ENCODE measurements at places on chromosomes 11 and 22.

DNA sequence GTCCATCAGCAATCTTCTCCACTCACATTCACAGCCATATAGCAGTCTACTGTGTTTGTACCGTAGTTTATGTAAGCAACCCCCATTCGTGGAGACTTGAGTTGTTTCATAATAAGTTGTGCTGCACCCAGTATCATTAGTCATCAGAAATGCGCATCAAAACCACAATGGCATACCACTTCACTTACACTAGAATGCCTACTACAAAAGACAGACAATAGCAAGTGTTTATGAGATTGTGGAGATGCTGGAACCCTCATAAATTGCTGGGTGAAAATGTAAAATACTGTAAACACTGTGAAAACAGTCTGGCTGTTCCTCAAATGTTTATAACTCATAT, 133.3 kb downstream of the ATXN10 start:
- DNase-seq: no peak

- no peak for DNase-seq
Observed at GRCh38 chr11:82261367-82261766, 472.3 kb downstream of the FAM181B start.

GRCh38 chr11:114167355-114167754, 107.8 kb downstream of the ZBTB16 start:
- no peak for DNase-seq

DNA sequence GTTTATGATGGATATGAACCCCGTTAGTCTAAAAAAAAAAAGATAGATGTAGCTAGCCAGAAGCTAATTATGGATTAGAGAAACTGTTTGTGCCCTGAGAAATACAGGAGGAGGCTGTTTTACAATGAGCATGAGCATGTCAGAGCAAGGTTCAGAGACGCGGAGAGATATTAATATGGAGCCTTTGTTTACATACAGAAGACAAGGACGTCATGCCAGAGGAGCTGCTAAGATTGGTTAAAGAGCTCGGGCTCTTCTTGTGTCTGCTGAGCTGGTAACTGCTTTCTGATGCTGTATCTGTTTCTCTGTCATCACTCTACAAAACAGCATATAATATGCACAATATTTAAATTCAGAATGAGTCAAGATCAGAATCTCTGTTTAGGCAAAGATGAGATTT, 24.9 kb upstream of the CCDC89 start:
- DNase-seq: no peak

- DNase-seq: no peak
Observed at GRCh38 chr11:130726234-130727037, 189.8 kb downstream of the SNX19 start.

- DNase-seq: no peak
Observed at GRCh38 chr11:13841393-13841792, 121.1 kb upstream of the SPON1 start.

DNA sequence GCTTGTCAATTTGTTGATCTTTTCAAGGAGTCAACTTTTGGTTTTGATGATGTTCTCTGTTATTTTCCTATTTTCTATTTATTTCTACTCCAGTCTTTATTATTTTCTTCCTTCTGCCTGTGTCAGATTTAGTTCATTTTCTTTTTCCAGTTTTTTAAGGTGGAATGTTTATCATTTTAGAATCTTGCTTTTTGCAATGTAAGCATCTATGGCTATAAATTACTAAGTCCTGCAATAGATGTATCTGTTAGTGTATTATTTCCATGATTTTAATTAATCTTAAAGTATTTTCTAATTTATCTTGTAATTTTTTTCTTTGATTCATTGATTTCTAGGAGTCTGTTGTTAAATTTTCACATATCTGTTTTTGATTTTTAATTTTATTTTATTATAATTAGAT, 81.7 kb downstream of the ARHGAP8 start:
- DNase-seq: no peak

GRCh38 chr11:66045177-66045639, 3.8 kb downstream of the GAL3ST3 start:
- DNase-seq: peak; percentile 68

DNA sequence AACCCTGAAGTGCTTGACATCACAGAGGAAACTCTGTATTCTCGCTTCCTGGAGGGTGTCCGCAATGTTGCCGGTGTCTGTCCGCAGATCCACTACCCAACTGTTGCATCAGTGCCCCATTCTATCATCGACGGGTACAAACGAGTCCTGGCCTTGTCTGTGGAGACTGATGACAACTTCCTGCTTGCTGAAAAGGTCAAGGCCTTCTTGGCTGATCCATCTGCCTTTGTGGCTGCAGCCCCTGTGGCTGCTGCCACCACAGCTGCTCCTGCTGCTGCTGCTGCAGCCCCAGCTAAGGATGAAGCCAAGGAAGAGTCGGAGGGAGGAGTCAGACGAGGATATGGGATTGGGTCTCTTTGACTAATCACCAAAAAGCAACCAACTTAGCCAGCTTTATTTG, 42.9 kb upstream of the DAGLA start:
- no peak for DNase-seq

GRCh38 chr22:32620992-32621391, 146.4 kb downstream of the FBXO7 start:
- DNase-seq: no peak

DNA sequence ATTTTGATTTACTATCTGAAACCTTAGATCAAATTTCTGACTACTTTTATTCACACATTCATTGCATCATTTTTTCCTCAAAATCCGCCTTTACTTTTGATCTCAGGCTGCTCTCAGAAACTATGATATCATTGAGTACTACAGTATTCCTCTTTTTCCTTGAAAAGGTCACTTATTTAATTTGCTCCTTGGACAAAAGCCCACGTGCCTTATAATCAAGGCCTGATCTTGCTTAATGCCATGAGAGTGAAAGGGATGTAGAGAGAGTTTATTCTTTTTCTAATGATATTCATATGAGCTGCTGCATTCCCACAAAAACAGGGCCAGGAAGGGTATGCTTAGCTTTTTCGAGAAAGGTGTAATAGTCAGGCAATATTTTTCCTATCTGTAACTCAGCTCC, 327.0 kb downstream of the ETS1 start:
- DNase-seq: no peak

DNA sequence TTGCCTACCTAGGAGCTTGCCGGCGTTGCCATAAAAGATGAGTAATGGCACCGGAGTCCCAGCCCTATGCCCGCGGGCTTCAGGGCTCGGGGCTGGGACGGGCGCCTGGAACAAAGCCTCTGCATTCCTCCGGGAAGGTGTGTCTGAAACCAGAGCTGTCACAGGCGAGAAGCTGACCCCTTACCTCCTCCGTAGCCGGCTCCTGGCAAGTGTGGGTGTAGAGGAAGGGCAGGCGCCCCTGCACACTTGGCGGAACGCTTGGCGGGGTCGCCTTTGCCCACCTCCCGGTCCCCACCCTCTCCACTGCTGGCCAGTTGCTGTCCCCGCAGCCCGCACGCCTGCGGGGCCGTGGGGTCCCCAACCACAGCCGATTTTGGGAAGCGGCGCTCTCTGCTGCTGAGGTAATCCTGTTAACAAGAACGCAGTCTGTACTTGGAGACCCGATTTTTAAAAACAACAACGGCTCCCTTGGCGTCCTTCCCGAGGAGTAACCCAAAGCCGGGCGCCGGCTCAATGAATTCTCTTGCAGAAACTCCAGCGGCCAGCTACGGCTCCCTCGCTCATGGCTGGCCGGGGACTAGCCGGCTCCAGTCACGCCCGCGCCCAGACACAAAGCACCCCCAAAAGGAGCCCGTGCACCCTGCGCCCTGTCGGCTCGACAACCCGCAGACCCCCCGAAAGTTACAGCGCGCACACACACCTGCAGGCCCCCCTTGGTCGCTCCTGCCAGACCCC, 89.2 kb downstream of the PLEKHA7 start:
- no peak for DNase-seq

- DNase-seq: peak; percentile 25
Observed at GRCh38 chr22:20606041-20606783, 98.8 kb downstream of the MED15 start.

DNA sequence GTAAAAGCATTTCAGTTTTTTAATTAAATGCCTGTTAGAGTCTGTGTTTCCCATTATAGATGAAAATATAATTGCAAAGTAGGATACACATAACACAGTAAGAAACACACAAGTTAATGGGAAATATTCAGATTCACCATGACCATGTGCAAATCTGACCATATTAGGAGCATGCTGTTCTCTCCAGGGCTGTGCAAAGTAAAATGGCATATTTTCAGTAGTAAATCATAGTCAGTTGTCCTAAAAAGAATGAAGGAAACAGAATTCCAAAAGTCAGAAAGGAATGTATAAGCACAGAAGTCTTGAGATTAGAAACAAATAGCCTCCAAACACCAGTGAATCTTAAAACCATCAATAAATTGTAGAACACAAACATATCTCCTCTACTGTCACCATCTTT, 44.4 kb downstream of the CNTN5 start:
- DNase-seq: no peak

DNA sequence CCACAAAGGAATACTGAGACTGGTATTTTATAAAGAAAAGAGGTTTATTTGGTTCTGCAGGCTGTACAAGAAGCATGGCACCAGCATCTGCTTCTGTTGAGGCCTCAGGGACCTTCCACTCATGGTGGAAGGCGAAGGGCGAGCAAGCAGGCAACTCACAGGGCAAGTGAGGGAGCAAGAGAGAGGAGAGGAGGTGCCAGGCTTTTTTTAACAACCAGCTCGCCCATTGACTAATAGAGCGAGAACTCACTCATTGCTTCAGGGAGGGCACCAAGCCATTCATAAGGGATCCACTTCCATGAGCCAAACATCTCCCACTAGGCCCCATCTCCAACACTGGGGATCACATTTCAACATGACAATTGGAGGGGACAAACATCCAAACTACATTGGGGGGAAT, 1.2 kb downstream of the PTS start:
- DNase-seq: no peak

GRCh38 chr11:61949169-61950034, 749 bp upstream of the BEST1 start:
- DNase-seq: no peak

GRCh38 chr22:46567471-46567870, 30.1 kb upstream of the CELSR1 start:
- no peak for DNase-seq

GRCh38 chr22:45224988-45225731, 15.5 kb downstream of the KIAA0930 start:
- no peak for DNase-seq

DNA sequence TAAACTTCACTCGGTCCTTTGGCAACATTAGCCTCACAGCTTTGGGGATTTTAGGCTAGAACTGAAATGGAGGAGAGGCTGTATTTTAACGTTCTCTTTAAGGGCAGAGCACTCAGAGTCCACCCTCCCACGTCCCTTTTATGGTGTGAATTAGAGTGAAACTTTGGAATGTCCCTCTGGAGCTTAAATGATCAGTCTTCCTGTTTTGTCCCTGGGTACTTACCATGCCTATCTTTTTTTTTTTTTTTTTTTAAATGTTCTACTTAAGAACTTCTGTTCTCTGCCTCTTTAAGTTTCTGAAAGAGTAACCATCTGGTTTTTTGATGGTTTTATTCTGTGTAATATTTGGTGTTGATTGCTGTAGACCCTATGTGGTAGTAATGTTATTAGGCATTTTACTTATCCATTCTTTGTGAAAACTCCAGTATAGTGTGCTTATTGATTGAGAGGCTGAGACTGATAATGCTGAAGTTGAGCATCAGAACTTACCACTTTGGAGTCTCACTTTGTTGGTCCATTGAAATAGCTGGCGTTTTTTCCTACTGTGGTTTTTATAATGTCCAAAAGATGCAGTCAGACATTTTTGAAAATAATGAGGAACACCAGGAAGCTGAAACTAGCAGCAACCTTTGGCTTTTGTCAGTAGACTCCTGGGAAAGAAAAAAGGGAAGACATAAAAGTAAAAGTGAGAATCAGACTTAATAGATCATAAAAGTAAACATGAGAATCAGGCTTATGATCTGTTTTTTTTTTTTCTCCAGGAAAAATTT, 11.6 kb downstream of the UVRAG start:
- DNase-seq: no peak

- no peak for DNase-seq
Observed at GRCh38 chr22:30253205-30253852, 6.8 kb upstream of the LIF start.

DNA sequence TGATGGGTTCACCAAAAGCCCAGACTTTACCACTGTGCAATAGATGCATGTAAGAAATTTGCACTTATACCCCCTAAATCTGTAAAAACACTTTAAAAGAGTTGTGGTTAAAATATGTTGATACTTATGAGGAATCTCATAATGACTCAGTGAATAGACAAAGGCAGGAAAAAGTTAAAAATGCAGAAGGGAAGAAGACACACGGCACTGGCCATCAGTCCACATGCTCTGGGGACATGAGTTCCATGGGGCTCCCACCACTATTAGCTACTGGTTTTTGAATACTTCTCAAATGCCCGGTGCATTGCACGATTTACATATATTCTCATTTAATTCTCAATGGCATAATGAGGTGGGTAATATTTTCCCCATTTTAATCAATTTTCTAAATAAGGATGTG, 59.3 kb upstream of the BLID start:
- no peak for DNase-seq

DNA sequence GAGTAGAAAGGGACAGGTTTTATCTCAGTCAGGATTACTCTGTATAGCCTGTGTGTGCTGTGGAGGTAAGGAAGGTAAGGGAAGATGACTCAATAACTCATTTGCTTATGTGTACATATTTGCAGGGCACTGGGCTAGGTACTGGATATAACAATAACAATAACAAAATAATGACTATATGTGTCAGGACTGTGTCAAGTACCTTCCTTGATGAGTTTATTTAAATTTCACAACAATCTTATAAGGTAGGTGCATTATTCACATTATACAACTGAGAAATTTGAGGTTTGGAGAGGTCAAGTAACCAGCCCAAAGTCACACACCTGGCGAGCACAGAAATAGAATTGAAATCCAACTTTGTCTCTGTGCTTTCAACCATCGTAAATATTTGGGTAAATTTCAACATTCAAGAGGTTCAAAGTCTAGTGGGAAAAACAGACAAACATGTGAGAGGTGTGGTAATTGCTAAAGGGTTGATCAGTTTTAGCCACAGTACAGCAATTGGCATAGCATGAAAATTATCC, 131.8 kb downstream of the APIP start:
- no peak for DNase-seq

DNA sequence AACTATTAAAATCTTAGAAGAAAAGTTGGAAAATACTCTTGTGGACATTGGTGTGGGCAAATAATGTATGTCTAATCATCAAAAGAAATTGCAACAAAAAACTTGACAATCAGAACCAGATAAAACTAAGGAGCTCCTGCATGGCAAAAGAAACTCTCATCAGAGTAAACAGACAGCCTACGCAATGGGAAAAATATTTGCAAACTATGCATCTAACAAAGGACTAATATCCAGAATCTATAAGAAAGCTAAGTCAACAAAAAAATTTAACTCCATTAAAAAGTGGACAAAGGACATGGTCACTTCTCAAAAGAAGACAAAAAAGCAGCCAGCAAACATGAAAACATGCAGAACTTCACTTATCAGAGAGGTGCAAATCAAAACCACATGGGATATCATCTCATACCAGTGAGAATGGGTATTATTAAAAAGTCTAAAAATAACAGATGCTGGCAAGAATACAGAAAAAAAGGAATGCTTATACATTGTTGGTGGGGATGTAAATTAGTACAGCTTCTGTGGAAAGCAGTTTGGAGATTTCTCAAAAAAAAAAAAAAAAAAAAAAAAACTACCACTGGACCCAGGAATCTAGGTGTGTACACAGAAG, 99.7 kb upstream of the TOP3B start:
- no peak for DNase-seq

GRCh38 chr11:118703563-118704106, 24.2 kb upstream of the TREH start:
- no peak for DNase-seq

- no peak for DNase-seq
Observed at GRCh38 chr22:35323305-35323704, 23.6 kb downstream of the TOM1 start.

Data from activated CD8-positive, alpha-beta memory T cell treated with anti-CD3 and anti-CD28 coated beads for 4 hours (primary cell).